ENCODE measurements at places on chromosomes 13 and 19. TPM values are rescaled to one million over a fixed set of nuclear protein-coding genes. Genes with fewer than 3 reads are reported as not detected.

Gene ZNF69
- total RNA-seq, result 2.7 TPM

Gene ZNF724
- total RNA-seq, result 10.5 TPM

Gene FGF9
- total RNA-seq, result 0.20 TPM

Gene CEBPG
- total RNA-seq, result 30.0 TPM

Gene SIGLEC5
- not detected for total RNA-seq
